ENCODE measurements at places on chromosomes 7 and 10.

- DNase-seq = no peak
Observed at GRCh38 chr7:30996883-30997282, 33.1 kb downstream of the GHRHR start.

GRCh38 chr10:125025341-125025740 is 83.4 kb downstream of the ZRANB1 start:
- DNase-seq = no peak

DNA sequence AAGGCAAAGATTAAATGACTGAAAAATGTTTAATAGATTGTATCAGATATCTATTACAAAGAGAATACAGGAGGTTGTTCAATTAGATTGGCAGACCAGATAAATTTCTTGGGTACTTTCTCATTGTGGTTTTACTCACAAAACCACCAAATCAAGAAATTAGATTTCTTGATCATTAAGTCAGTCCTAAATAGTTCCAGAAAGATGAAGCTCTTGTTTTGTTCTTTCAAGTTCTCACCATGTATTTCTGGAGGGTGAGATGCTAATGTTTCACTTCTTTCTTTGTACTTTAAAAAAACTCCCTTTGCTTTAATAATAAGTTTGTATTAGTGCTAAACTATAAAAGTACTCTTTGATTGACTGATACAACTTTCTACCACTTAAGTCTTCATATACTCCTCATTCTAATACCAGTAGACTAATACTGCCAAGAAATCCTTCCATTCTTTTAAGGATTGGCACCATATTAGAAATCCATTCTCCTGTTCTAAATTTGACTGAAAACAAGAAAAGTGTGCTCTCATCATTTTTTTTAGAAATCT is 69.4 kb downstream of the RNF133 start:
- no peak for DNase-seq

DNA sequence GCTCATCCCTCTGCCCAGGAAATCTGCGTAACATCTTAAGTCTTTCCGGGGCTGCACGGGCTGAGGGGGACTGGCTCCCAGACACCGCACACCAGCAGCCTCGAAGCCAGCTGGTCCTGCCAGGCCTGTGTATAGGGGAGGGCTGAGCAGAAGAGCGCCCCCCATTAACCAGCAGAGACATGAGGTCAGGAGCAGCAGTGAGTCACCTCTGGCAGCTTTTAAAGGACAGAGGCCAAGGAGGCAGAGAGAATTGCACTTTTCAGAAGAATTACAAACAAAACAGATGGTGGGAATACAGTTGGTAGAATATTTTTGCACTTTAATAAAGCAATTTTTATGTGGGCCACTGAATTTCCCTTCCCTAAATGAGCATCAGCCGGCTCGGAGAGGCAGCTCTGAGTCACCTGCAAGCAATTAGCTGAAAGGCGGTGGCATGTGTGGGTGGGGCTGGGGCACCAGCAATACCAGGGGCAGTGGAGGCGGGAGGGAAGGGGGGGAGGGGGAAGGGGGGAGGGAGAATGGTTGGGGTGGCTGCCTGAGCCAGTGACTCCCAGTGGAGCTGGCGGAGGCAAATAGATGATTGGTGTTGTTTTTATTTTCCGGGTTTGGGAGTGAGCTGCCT is 39.1 kb downstream of the GOLGA7B start:
- DNase-seq = peak; percentile 81

DNA sequence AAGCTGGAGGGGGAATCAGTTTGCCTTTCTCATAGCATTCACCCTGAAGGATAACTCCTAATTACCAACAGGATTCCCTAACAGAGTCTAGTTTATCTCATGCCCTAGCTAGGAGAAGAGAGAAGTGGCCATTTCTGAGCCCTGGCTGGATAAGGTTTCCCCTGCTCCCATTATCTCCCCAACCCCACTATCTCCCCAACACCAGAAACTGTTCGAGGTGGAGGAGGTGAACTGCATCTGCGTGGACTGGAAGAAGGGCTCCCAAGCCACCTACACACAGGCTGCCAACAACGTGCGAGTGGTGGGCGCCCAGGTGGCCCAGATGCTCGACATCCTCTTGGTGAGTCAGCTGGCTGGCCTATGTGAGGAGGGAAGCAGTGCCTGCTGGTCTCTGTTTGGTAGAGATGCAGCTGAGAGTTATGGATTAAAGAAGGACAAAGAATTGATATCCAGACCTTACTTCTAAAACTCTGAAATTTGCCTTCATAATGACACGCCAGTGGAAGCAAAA is 3.8 kb downstream of the PNLIPRP1 start:
- no peak for DNase-seq

GRCh38 chr10:48289501-48290238 is 15.2 kb upstream of the FRMPD2 start:
- DNase-seq = peak; percentile 34

DNA sequence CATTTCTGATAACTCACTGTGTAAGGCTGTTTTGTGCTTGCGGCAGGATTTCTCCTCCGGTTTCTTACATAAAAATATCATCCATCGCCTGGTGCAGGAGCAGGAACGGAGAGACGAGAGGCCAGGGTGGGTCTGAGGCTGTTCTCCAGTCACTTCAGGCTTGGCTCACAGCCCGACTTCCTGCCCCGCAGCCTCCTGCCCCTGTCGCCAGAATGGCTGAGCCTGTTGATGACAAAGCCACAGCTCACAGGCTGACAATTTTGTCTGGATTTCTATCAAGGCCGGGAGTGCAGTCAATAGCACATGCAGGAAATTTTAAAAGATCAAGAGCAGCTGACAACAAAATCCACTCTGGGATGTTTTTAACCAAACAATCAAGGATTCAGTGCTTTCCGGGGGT is 229.7 kb upstream of the ZNF32 start:
- DNase-seq = no peak

All from kidney glomerular epithelial cell (primary cell).